ENCODE measurements at places on chromosomes 11 and 22. TPM values are rescaled to one million over a fixed set of nuclear protein-coding genes. Genes with fewer than 3 reads are reported as not detected.

The NCAM1 gene
- polyA plus RNA-seq = 157 TPM

The CSNK1E gene
- polyA plus RNA-seq = 105 TPM

The MYEOV gene
- not detected for polyA plus RNA-seq

GRCh38 chr11:363948-364761 is 5.1 kb upstream of the B4GALNT4 start:
- DNase-seq = no peak

DNA sequence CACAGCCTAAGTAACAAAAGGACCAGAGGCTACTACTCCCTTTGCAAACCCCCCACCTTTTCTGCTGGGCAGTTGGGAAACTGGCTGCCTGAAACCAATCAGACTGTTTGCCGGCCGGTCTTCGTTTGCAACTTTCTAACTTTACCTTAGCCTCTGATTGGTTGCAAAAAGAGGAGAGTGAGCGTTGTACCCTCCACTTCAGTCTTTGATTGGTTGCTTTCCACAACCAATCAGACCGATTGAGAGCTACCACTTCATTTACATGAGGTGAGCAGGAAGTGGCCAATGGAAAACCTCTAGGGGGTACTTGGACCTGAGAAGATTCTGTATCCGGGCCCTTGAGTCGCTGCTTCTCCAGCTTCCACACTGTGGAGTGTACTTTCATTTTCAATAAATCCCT is 18.8 kb upstream of the CLNS1A start:
- no peak for DNase-seq

- no peak for DNase-seq
Observed at GRCh38 chr11:35006389-35007128, 90.1 kb downstream of the PDHX start.

DNA sequence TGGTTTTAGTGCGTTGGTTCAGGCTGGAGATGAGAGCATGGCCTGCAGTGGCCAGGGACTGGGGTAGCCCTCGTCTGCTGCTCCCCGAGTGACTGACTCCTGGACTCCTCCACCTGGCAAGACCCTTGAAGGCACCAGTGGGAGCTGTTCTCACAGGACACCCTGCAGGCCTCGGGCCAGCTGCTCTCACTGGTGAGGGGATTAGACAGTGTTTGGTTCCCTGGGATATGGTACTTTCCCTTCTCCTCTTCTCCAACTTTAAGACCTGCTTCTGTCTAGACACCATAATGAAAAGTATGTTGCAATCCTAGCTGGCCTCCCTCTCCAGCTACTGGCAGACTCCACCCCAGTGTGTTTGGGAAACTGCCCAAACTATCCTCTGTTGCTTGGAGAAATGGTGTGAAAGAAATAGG is 168.8 kb upstream of the CADM1 start:
- DNase-seq = peak; percentile 50

GRCh38 chr22:20434773-20435172 is 2.9 kb downstream of the SCARF2 start:
- DNase-seq = no peak

GRCh38 chr22:49689255-49689770 is 138.4 kb downstream of the BRD1 start:
- DNase-seq = no peak

GRCh38 chr11:92801685-92802084 is 167.8 kb upstream of the MTNR1B start:
- DNase-seq = no peak
